ENCODE measurements at places on chromosomes 7 and 10. TPM values are rescaled to one million over a fixed set of nuclear protein-coding genes. Genes with fewer than 3 reads are reported as not detected.

DNA sequence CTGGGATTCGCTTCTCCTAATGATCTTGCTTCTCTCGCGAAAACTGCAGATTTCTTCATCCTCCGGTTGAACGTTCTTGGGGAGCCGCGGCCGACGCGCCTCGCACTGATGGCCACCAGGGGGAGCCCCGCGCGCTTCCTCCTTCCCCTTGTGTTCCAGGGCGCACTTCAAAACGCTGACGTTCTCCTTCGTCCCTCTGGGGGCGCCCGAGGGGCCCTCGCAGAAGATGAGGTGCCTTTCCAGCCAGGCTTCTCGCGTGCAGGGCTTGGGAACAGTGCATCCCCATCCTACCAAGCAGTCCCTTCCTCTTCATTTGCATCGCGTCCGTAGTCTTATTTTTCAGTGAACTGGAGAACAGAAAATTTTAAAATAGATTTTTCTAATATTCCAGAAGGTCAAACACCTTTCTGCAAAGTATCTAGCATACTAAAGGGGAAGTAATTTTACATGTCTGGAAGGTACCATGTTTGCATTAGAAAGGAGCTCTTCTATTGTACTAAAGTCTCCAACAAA lies 22.5 kb downstream of the GSTO2 start:
- no peak overlapping the region for H3K27ac ChIP-seq
- H3K4me1 ChIP-seq = peaks cover 10% of the 10 kb centered on the region
- peak; percentile 57 for DNase-seq
- H3K27me3 ChIP-seq = no peaks in the 10 kb centered on the region

GRCh38 chr10:111516144-111516543 lies 439.3 kb downstream of the ADRA2A start:
- no peaks in the 10 kb centered on the region for H3K27me3 ChIP-seq
- no peak overlapping the region for H3K4me3 ChIP-seq
- H3K4me1 ChIP-seq = no peaks in the 10 kb centered on the region
- no peaks in the 10 kb centered on the region for H3K36me3 ChIP-seq

DNA sequence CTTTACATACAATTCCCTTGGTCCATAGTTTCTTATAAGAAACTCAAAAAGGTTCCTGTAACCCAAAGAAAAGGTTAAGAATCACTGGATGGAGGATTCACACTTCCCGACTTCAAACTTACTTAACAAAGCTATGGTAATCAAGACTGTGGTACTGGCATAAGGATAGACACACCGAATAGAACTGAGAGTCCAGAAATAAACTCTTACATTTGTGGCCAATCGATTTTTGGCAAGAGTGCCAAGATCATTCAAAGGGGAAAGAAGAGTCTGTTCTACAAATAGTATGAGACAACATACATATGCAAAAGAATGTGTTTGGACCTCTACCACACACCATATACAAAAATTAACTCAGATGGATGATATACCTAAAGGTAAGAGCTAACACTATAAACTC lies 32.8 kb downstream of the KDM7A start:
- no peak for DNase-seq
- no peaks in the 10 kb centered on the region for H3K4me1 ChIP-seq
- H3K4me3 ChIP-seq = no peak overlapping the region
- H3K36me3 ChIP-seq = no peaks in the 10 kb centered on the region
- H3K27ac ChIP-seq = no peak overlapping the region

- no peaks in the 10 kb centered on the region for H3K27me3 ChIP-seq
- peak; percentile 84 for DNase-seq
- H3K4me3 ChIP-seq = no peak overlapping the region
These were observed 186.1 kb downstream of the MTERF1 start for GRCh38 chr7:91694351-91694841.

DNA sequence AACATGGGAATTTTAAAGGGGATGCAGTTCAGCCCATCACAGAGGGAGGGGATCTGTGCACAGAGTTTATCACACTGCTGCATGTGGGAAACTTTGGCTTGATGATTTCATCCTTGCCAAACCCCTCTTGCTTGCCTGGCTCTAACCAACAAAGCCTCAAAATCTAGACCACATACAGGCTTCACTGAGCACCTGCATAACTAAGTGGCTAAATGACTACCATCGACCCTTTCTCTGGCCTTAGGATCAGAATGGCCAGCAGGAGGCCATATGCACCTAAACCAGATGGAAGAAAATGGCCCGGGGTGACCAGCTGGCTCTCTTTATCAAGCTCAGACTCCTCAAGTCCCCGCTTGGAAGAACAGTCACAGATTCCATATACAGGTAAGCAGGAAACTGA lies 15.6 kb upstream of the ZNF25 start:
- no peaks in the 10 kb centered on the region for H3K36me3 ChIP-seq
- no peak for DNase-seq
- no peak overlapping the region for H3K4me3 ChIP-seq
- H3K27ac ChIP-seq = no peak overlapping the region

GRCh38 chr7:33774762-33775523 lies 130.4 kb upstream of the BMPER start:
- H3K27me3 ChIP-seq = no peaks in the 10 kb centered on the region
- H3K4me1 ChIP-seq = peaks cover 21% of the 10 kb centered on the region
- H3K27ac ChIP-seq = no peak overlapping the region

DNA sequence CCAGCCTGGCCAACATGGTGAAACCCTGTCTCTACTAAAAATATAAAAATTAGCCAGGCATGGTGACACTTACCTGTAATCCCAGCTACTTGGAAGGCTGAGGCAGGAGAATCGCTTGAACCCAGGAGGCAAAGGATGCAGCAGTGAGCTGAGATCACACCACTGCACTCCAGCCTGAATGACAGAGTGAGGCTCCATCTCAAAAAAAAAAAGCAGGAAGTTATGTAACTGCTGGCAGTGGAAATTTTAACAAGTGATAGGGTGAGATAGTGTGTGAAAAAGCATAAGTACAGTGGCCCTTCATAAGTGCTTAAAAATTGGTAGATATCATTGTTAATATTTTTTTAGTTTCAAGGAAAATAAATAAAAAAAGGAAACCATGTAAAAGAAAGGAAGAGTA lies 12.3 kb downstream of the AKR1C3 start:
- H3K36me3 ChIP-seq = no peaks in the 10 kb centered on the region
- no peak overlapping the region for H3K4me3 ChIP-seq
- H3K27ac ChIP-seq = no peak overlapping the region
- no peaks in the 10 kb centered on the region for H3K4me1 ChIP-seq
- no peaks in the 10 kb centered on the region for H3K27me3 ChIP-seq

DNA sequence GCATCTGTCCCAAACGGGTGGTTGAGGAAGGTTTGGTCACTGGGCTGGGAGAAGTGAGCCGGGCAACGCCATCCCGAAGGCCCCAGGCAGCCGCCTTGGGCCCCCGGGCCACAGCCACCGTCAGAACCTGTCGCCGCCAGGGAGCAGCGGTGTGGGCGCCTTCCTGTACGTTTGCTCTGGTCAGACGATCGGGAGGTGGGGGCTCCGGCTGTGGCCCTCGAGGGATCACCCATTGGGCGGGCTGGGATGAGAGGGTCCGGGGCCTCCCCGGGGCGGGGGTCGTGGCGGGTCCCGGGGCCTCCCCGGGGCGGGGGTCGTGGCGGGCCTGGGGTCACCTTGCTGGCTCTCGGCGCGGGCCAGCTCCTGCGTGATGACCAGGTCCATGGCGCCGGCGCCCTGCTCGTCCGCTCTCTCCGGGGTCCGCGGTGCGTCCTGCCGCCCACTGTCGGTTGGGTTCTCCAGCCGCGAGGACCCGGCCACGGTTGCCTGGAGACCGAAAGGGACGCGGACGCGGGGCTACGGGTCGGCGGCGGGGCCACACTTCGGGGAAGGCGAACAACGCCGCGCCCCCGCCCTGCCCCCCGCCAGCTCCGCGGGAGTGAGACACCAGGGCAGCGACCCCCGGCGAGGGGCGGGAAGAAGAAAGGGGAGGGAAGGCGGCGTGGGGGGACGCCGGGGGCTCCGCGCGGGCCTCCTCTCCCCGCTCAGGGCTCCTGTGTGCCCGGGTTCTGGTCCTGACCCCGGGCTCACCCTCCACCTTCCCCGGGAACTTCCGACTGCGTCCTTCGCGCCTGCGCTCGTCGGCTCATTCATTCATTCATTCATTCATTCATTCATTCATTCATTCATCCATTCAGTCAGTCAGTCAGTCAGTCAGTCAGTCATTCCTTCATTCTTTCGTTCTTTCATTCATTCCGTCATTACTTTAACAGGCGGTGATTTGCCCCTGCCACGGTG lies at the start of gene CFAP46:
TSS of gene CFAP46 (minus strand) at position 470 of the 957 bp plus-strand sequence. CDS start at position 384, 86 bp downstream.
- H3K4me1 ChIP-seq = no peaks in the 10 kb centered on the region
- H3K27ac ChIP-seq = no peak within 1 kb of the TSS
- no peaks in the 10 kb centered on the region for H3K27me3 ChIP-seq
- DNase-seq = peak; percentile 42
- H3K4me3 ChIP-seq = peak within 1 kb of the TSS; percentile 55
- H3K36me3 ChIP-seq = no peaks in the 10 kb centered on the region

- H3K36me3 ChIP-seq = no peaks in the 10 kb centered on the region
- H3K27me3 ChIP-seq = peaks cover 4% of the 10 kb centered on the region
- H3K4me1 ChIP-seq = peaks cover 21% of the 10 kb centered on the region
- peak; percentile 97 for DNase-seq
These were observed 3.4 kb upstream of the CHST12 start for GRCh38 chr7:2399848-2400587.

GRCh38 chr7:81768951-81769778 lies 682 bp downstream of the HGF start:
- no peaks in the 10 kb centered on the region for H3K27me3 ChIP-seq
- H3K4me1 ChIP-seq = no peaks in the 10 kb centered on the region
- H3K36me3 ChIP-seq = no peaks in the 10 kb centered on the region
- H3K4me3 ChIP-seq = no peak overlapping the region

DNA sequence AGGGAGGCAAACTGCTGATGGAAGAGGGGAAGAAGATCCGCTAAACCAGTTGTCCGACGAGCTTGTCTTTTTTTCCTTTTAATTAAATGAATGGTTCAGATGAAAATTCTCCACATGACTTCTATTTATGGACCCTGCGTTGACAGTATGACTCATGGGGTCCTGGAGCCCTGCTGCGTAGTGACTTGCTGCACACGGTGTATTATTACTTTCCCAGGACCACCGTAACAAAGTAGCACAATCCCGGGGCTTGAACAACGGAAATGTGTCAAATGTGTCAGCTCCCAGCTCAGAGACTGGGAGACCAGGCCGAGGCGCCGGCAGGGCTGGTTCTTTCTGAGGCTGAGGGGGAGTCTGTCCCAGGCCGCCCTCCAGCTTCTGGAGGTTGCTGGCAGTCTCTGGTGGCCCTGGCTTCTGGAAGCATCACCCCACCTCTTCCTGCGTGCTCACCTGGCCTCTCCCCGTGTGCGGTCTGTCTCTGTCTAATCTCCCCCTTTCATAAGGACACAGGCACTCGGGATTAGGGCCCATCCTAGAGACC lies 33.8 kb upstream of the MNX1 start:
- peak overlapping the region; percentile 50 for H3K27ac ChIP-seq
- peaks cover 11% of the 10 kb centered on the region for H3K4me1 ChIP-seq
- no peaks in the 10 kb centered on the region for H3K36me3 ChIP-seq

DNA sequence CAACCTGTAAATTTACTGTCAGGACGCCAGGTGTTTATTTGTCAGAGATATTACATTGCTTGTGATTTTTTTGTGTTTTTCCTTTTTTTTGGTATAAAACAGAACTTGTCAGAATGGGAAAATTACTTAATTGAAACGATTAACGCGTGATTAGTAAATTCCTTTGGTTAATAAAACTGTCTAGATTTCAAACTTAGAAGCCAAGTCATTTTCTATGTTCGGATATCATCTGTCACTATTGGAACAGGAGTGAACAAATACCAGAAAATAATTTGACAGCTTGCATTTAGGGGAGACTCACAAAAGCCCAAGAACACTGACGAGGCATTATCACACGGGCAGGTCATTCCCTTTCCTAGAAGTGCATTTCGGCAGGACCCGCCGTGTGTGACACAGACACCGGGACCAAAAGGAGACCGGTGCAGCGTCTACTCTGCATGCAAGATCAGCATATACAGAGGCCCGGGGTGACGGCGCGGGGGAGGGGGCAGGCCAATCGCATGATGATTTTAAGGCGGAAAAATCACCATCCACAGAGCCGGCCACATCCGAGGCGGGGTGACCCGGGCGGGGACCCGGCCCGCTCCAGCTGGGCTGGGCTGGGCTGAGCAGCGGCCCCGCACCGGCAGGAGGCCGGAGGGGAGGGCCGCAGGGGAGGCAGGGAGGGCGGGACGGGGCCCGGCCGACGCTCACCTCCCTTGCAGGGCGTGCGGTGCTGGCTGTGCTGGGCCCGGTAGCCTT lies 841 bp downstream of the GLUD1 start:
- no peaks in the 10 kb centered on the region for H3K27me3 ChIP-seq
- peak overlapping the region; percentile 90 for H3K27ac ChIP-seq
- peaks cover 22% of the 10 kb centered on the region for H3K4me1 ChIP-seq
- H3K36me3 ChIP-seq = peaks cover 1% of the 10 kb centered on the region
- H3K4me3 ChIP-seq = peak overlapping the region; percentile 85
- peak; percentile 12 for DNase-seq

- no peaks in the 10 kb centered on the region for H3K27me3 ChIP-seq
- peak overlapping the region; percentile 95 for H3K27ac ChIP-seq
- DNase-seq = peak; percentile 81
- H3K4me3 ChIP-seq = peak overlapping the region; percentile 80
These were observed 1.7 kb downstream of the SCRN1 start for GRCh38 chr7:29987811-29988317.

- H3K4me1 ChIP-seq = no peaks in the 10 kb centered on the region
- no peak for DNase-seq
- H3K36me3 ChIP-seq = no peaks in the 10 kb centered on the region
- H3K27me3 ChIP-seq = no peaks in the 10 kb centered on the region
- no peak overlapping the region for H3K27ac ChIP-seq
These were observed 1065.4 kb downstream of the SORCS3 start for GRCh38 chr10:105706281-105707026.

- DNase-seq = no peak
- H3K27me3 ChIP-seq = peaks cover 14% of the 10 kb centered on the region
- H3K4me3 ChIP-seq = no peak overlapping the region
- H3K4me1 ChIP-seq = no peaks in the 10 kb centered on the region
- H3K36me3 ChIP-seq = no peaks in the 10 kb centered on the region
- H3K27ac ChIP-seq = no peak overlapping the region
These were observed 235.9 kb downstream of the COBL start for GRCh38 chr7:51080622-51081269.

GRCh38 chr7:27157702-27158431 lies 1.4 kb upstream of the HOXA7 start:
- peaks cover 92% of the 10 kb centered on the region for H3K27me3 ChIP-seq
- peaks cover 3% of the 10 kb centered on the region for H3K4me1 ChIP-seq
- H3K4me3 ChIP-seq = no peak overlapping the region
- DNase-seq = no peak
- H3K27ac ChIP-seq = no peak overlapping the region

GRCh38 chr7:68205826-68206225 lies 1209.2 kb downstream of the TYW1 start:
- H3K4me3 ChIP-seq = no peak overlapping the region
- no peak overlapping the region for H3K27ac ChIP-seq
- H3K4me1 ChIP-seq = no peaks in the 10 kb centered on the region
- H3K27me3 ChIP-seq = no peaks in the 10 kb centered on the region

- peak; percentile 83 for DNase-seq
- no peaks in the 10 kb centered on the region for H3K27me3 ChIP-seq
- peak overlapping the region; percentile 44 for H3K27ac ChIP-seq
- no peaks in the 10 kb centered on the region for H3K36me3 ChIP-seq
These were observed 1.7 kb downstream of the ABCC2 start for GRCh38 chr10:99784016-99784726.

The PLEKHS1 gene
- total RNA-seq = not detected

The ANKRD61 gene
- 0.18 TPM for total RNA-seq

The C10orf67 gene
- 0.46 TPM for total RNA-seq

The EN2 gene
- not detected for total RNA-seq

The GCK gene
- total RNA-seq = 0.24 TPM

The STOX1 gene
- 0.12 TPM for total RNA-seq

The PRSS2 gene
- total RNA-seq = not detected

The ASB10 gene
- total RNA-seq = not detected

The SFTPA2 gene
- not detected for total RNA-seq

The PLPP4 gene
- 44.1 TPM for total RNA-seq

The SFTPA1 gene
- total RNA-seq = not detected

The PPP1R3C gene
- total RNA-seq = 4.9 TPM
